ENCODE measurements at places on chromosomes 3 and 15. TPM values are rescaled to one million over a fixed set of nuclear protein-coding genes. Genes with fewer than 3 reads are reported as not detected.

Gene PLSCR5
- not detected for total RNA-seq

Gene KLHL24
- 68.2 TPM for total RNA-seq

Gene TMC3
- not detected for total RNA-seq

Gene CD86
- total RNA-seq = 7.0 TPM

Gene DCBLD2
- total RNA-seq = 30.3 TPM
